Stimulated activated CD4-positive, alpha-beta T cell treated with anti-CD3 and anti-CD28 coated beads, Interleukin-1b, Interleukin-23, amount 100 ng/mL, for 24 hours (primary cell): ENCODE measurements at places on chromosomes 5 and 9.

GRCh38 chr5:128426090-128426534 lies 111.9 kb downstream of the FBN2 start:
- DNase-seq, result no peak

GRCh38 chr5:152246401-152246800 lies 158.7 kb downstream of the NMUR2 start:
- DNase-seq, result no peak

DNA sequence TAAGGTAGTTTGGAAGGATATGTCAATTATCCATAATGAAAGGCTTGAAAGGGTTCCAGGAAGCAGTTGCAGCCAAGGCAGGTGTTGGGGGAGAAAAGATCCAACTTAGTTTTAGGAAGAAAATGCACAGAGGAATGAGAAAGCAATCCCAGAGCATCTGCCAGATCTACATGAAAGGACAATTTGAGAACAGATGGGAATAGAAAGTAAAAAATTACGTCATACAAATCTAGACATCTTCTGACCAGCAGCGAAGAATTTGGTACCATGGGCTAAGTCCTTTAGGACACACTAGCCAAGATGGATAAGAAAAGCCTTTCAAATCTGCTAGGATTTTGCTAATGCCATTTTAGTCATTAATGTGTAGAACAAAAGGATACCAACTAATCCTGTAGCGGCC lies 244.1 kb upstream of the PRR16 start:
- no peak for DNase-seq

DNA sequence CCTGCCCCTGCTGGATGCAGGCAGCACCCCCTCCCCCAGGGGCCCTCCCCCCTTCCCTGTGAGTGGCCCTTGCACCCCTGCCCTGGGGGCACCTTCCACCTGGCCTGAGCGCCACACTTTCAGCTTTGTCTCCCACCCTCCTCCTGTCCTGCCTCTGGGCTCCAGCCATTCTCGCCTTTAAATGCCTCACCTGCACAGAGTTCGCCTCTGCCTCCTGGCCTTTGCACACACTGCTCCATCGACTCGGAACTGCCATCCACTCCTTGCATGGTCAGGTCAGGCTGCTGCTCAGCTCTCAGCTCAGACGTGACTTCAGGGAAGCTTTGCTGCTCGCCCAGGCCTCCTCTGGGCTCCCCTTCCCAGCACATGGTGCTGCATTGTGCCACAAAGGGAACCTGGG lies 10.2 kb downstream of the FAM163B start:
- DNase-seq, result no peak

DNA sequence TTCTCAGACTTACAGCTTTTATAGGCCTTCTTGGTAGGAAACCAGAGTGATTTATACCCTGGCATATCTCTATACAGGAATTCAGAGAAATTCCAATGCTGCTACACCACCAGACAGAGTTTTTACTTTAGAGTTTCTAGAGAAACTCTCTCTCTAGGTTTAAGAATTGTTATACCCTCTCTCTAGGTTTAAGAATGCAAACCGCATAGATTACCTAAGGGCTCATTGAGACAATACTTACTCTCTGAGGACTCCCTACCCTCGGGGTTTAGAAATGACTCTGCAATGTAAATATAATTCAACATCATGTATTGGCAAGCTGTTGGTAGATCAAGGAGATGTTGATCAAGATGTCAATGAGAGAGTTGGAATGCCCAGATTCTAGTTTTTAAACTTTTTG lies 15.3 kb upstream of the ELAVL2 start:
- DNase-seq, result no peak

DNA sequence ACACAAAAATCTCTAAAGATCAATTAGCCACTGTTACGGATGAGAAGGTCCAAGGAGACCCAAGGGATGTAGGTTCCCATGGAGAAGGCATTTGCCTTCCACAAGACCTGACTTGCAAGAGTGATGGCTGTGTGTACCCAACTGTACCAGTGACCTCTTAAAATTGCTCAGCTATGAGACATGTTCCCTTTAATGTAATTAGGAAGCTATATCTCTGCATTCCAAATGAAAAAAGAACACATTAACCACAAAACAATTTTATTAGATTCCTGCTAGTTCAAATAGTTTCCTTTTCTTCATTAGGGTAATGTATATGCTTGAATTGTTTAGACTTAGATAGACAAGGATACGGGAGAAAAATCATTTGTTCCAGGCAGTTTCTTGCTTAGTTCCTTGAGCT lies 3.3 kb downstream of the OR2Y1 start:
- no peak for DNase-seq

DNA sequence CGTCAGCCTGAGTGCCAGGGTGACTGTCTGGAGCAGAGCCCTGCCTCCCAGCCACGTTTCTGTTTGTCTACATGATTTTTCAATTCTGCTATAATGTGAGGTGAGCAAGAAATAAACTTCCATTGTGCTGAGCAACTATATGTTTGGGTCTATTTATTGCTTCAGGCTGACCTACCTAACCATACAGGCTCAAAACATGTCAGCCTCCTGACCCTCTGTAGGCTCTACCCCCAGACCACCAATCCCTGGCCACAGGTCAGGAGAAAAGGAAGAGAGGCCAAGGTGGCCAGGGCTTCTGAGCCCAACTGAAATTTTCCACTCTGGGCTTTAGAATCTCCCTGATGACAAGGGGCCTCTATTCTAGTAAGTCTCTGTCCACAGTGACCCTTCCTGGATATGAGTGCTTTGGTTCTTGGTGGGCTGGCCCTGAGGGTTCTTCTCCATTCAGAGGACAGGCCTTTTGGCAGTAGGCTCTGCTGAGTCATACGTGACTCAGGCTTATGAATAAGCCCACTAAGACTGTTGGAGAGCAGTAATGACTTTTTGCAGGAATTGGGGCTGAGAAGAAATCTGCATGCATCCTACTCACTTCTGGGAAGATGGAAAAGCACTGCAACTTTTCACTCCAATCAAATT lies 117.2 kb upstream of the TBCA start:
- DNase-seq, result no peak

GRCh38 chr9:72431036-72431435 lies 66.0 kb upstream of the ZFAND5 start:
- DNase-seq, result no peak

DNA sequence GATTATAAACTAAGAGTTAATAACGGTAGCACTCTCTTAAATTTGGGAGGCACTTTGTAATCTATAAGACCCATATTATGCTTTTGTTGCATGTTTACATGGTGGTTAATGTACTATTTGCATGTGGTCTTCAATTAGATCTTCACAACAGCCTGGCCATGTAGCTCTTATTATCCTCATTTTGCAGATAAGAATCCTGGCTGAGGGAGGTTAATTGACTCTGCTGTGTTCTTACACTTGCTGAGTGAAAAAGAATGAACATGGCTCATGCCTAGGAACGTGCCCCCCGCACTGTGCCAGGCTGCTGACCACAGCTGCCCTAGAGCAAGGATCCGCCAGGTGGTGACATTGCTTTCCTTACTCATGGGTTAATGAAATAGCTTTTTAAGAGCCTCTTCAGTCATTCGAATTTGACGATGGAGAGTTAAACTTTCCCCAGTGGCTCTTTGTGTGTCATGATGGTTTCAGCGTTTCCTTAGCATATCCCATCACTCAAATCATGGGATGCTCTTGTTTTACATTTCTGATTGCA lies 97.9 kb downstream of the CDH6 start:
- no peak for DNase-seq

- DNase-seq, result no peak
These were observed 53.1 kb upstream of the ERBIN start for GRCh38 chr5:65873181-65873750.
